ENCODE measurements at places on chromosomes 11 and 22. TPM values are rescaled to one million over a fixed set of nuclear protein-coding genes. Genes with fewer than 3 reads are reported as not detected.

Gene MS4A1
- 0.49 TPM for total RNA-seq

Gene ANKRD49
- total RNA-seq, result 13.9 TPM

Gene PKDREJ
- total RNA-seq, result 0.13 TPM

Gene CCDC157
- total RNA-seq, result 3.3 TPM

Gene MRTFA
- 64.2 TPM for total RNA-seq

- no peak for DNase-seq
Measured at GRCh38 chr22:46869831-46870441, 107.5 kb downstream of the TBC1D22A start.

GRCh38 chr11:61577383-61578118, 3.3 kb downstream of the SYT7 start:
- no peak for DNase-seq

- DNase-seq, result no peak
Measured at GRCh38 chr11:106422583-106422982, 345.1 kb downstream of the AASDHPPT start.

DNA sequence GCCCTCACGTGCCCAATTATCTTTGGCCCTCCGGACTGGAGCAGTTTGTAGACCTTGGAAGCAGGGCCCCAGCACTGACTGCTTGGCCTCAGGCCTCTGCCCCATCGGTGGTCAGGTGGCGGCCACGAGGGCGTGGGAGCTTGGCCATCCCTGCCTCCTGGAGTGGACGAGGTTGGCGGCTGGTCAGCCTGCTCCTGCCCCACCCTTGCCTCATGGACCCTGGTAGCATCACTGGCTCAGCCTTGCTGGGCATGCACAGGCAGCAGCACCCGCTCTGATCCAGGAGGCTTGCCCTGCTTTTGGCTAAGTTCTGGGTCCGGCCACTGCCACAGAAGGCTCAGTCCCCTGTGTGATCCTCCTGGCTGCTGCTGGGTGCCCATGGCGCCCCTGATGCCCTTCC, 4.1 kb downstream of the KRTAP5-3 start:
- no peak for DNase-seq

- DNase-seq, result no peak
Measured at GRCh38 chr11:92504534-92504933, 279.9 kb downstream of the FAT3 start.

DNA sequence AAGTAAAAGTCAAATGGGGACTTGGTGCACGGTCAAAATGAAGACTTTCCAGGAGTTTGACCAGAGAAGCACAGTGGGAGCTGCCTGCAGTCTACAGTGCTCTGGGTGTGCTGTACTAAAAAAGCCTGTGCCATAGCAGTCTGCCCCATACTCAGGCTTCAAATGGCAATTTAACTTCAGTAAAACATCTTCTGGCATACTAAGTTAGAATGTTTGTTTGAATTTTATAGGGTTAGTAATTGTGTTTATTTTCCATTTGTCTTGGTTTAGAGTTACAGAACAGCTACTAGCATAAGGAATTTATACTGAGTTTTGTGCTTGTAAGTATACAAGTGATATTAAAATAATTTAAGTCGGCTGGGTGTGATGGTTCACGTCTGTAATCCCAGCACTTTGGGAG, 29.3 kb upstream of the LIPT2 start:
- DNase-seq, result no peak

GRCh38 chr11:112961146-112961668, at the start of gene NCAM1:
Gene NCAM1, plus strand, starts transcription at chr11:112961420.
- DNase-seq, result peak; percentile 75

GRCh38 chr11:27433742-27434141, 38.8 kb downstream of the LGR4 start:
- no peak for DNase-seq

DNA sequence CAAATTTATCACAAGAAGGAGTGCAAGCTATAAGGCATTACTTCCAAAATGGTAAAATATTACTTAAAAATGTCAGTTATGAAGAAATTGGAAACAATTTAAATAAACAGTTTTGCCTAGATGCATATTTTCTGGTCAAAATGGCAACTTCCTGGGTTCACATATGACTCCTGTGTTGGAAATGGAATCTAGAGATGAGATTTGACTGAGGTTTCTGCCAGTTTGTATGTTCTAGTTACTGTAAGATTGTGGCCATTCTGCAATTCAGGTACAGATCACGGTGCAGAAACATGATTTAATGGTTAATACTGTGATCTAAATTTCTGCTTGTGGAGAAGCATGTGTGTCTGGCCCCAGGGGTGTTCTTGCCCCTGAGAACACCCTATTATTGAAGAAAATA, 3.4 kb upstream of the OR4C6 start:
- no peak for DNase-seq

GRCh38 chr11:113073290-113073953, 112.2 kb downstream of the NCAM1 start:
- DNase-seq, result no peak

DNA sequence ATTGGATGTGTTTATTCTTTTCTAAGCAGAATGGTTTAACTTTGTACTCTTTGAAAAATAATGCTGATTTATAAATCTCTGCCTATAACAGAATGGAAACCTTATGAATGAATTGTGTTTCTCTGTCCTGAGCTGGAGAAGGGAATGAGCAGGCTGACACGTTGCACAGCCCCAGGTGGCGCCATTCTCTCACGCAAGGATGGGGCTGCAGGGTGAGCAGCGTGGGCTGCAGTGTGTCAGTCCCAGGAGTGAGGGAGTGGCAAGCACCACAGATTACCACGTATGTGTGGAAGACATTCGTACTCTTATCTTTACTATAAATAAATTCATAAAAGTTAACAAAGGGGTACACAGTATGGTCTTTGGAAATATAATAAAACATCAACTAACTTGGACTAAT, 33.4 kb downstream of the FDX1 start:
- DNase-seq, result no peak

DNA sequence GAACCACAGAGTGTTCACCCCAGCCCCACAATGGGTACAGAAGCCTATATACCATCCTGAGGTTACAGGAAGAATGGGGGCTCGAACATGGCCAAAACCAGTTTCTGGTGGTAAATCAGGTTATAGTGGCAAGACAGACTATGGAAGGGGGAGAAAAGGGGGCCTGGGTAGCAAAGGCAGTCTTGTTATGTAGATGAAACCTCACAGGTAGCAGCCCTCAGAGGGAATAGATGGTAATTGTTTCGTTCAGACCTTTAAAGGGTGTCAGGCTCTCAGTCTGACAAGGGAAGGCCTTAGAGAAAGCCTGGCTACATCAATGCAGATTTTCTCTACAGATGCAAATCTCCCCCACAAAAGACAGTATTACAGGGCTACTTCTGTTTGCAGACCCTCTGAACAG, 3.4 kb downstream of the CAPN1 start:
- DNase-seq, result no peak

- no peak for DNase-seq
Measured at GRCh38 chr11:96706761-96707160, 316.9 kb downstream of the JRKL start.

DNA sequence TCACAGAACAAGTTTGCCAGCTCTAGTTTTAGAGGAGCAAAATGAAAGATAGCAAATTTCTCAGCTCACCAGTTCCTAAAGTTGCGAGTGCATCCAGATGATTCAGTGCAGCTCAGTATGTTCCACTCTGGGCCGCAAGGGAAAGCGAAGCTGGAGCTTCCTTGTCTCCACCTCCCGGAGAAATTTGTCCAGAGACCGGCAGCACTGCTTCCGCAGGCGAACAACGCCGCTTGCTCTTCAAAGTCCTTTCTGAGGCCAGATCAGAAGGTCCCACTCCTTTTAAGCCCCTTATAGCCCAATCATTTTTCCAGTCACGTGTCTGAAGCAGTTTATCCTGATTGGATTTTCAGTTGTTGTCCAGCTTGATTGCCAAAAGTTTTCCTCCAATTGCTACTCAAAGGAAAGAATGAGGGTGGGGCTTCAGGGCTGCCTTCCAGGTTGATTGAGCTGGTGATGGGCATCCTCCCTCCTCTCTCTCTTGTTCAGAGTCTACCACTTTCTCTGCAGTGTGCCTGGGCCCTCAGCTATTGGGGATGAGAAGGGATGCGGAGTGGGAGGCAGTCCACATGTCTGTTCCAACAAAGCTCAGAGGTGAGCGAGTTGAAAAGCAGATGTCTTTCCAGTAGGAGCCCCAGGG, at the start of gene ZNF280A:
ZNF280A (minus strand) TSS at position 251 of the 637 bp plus-strand sequence. CDS start 4,640 bp downstream, outside the sequence.
- no peak for DNase-seq

DNA sequence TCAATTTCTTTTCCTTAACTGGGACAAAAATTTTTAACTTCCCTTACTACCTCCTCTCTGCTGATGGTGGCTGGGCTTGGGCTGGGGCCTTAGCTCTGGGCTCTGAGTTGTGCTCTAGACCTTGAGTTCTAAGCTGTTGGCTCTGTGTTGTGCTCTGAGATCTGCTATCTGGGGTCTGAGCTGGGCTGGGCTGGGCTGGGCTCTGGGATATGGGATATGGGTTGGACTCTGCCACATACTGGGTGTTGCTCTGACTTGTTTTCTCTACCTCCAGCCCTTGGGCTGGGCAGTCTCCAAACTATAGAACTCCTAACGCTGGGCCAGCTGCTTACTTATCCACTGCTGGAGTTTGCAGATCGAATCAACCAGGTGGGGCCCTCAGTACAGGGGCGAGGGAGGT, 41.9 kb downstream of the DNHD1 start:
- DNase-seq, result no peak

- DNase-seq, result no peak
Measured at GRCh38 chr11:69702239-69702691, 1.6 kb downstream of the FGF19 start.

All from ureter (tissue), 1 donor.